Immature natural killer cell (primary cell): ENCODE measurements at places on chromosomes 16 and 17. TPM values are rescaled to one million over a fixed set of nuclear protein-coding genes. Genes with fewer than 3 reads are reported as not detected.

DNA sequence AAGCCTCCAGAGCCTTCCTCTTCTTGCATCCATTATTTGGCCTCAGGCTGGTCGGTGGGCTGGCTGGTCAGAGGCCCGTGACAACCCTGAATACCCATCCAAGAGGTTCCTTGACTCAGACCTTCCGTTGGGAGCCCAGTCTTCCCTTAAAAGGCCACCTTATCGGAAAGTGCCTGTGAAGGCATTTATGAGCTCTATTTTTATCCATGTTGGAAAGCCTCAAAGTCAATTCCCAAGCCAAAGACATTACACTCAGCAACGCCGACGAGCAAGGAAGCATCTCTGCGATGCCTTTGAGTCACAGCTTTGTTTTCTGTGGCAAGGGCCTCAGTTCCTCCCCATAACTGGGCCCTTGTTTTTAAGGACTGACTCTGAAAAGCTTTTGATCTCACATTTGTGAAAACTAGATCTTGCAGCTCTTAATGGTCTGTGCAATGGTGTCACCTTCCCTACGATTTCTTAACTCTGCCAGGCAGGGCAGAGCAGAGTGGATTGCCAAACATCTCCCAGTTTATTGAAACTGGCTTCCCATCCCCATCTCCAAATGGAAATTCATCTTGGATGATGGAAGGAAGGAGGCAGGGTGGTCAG is 13.3 kb upstream of the SPOP start:
- H3K36me3 ChIP-seq, result no peaks in the 10 kb centered on the region
- no peak overlapping the region for H3K27ac ChIP-seq
- H3K4me3 ChIP-seq, result no peak overlapping the region

DNA sequence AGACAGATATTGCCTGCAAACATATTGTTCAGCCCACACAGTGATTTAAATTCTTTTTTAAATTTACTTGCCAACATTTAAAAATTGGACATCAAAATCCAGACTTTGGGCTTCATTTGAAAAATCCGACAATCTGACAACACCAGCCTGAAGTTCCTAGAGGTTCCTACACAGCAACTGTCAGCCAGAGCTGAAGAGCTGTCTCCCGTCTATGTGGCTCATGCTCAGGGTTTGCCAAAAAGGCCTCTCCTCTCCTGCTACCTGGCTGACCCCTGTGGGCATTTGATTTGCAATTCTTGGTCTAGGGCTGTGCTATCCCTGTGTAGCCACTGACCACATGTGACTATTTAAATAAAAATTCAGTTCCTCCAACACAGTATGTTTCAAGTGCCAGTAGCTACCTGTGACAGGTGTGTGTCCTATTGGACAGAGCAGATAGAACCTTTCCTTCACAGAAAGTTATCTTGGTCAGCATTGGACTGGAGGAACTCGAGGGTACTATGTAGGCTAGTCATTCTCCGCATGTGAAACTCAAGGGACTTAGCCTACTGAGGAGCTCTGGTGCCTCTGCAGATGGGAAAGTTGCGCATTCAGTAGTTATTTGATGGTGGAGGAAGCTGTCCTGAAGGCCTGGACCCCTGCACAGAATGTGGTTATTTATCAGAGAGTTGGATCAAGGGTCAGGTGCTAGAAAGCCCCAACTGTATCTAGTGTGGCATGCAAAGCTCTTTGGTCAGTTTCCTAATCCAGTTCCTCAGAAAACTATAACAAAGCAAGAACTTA is 2.7 kb downstream of the LYRM1 start:
- peak overlapping the region; percentile 98 for H3K27ac ChIP-seq
- H3K4me3 ChIP-seq, result peak overlapping the region; percentile 38
- peaks cover 10% of the 10 kb centered on the region for H3K27me3 ChIP-seq
- no peak for DNase-seq

- DNase-seq, result no peak
- no peaks in the 10 kb centered on the region for H3K27me3 ChIP-seq
- H3K27ac ChIP-seq, result no peak overlapping the region
- H3K4me1 ChIP-seq, result no peaks in the 10 kb centered on the region
Observed at GRCh38 chr17:37458805-37459204, 30.9 kb upstream of the DUSP14 start.

DNA sequence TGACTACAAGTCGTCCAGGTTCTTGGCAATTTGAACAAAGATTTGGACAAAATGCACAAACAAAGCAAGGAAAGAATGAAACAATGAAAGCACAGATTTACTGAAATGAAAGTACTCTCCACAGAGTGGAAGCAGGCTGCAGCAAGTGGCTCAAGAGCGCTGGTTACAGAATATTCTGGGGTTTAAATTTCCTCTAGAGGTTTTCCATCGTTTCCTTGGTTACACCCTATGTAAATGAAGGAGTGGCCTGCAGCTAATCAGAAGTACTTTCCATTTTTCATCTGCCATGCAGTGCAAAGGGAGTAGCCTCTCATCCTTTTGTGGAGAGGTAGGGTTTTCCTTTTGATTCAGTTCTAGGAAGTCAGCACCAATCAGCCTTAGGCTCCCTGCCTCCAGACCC is 11.8 kb downstream of the STXBP4 start:
- no peaks in the 10 kb centered on the region for H3K4me1 ChIP-seq
- H3K4me3 ChIP-seq, result no peak overlapping the region
- no peaks in the 10 kb centered on the region for H3K27me3 ChIP-seq
- peaks cover 3% of the 10 kb centered on the region for H3K36me3 ChIP-seq
- H3K27ac ChIP-seq, result no peak overlapping the region

DNA sequence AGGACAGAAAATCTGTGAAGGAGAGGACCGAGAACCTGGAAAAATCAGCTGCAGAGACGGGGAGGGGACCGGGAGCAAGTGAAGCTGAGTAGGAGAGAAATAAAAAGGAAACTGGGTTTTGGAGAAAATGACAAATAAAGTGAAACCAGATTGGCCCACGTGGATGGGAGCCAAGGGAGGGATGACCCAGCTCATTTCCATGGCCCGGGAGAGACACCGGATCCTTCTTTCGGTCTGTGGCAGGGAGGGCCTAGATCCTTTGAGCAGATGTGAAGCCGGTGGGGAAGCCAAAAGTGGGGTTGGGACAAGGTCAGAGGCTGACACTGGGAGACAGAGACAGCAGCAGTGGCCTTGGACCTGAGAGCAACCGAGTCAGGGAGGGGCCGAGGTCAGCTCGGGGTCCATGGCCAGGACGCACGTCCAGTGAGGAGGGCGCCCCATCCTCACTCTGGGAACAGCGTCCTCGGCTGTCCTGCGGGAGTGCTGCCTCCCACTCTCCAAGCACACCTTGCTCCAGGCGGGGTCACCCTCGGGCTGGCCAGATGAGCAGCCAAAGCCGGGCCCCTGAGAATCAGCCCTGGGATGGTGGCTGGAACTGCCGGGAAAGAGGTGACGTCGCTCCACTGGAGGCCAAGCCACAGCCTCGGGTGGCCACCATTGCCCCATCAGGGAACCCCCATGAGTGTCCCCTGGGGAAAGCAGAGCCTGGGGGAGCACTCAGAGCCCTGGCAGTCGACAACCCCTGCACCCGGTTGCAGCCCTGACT is 50.8 kb upstream of the CDR2 start:
- peaks cover 7% of the 10 kb centered on the region for H3K4me1 ChIP-seq
- DNase-seq, result no peak
- peaks cover 29% of the 10 kb centered on the region for H3K36me3 ChIP-seq
- no peak overlapping the region for H3K4me3 ChIP-seq
- H3K27ac ChIP-seq, result no peak overlapping the region

DNA sequence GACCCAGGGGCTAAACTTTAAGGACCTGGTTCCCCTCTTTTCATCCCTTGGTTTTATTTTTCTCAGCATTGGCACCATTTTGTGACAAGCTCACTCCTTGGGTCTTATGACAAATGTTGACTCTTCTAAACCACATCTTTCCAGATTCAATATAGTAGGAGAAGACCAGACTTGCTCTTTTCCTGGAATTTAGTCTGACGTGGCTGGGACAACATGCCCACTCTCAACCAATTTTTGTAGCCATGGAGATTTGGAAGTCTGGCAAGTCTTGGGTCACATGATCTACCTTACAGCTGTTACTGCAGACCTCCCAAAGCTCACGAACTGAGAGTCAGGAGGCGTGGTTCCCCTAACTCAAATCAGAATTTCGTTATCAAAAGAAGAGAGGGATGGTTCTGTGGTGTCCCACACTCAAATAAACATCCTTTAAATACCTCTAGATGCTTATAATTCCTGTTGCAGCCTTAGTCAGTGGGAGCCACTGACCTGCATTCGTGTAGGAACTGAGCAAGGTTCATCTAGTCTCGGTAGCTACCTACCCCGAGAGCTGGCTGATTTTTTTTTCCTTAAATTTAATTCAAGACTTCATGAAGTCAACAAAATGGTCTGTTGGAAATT is 683.5 kb downstream of the MAF start:
- H3K4me1 ChIP-seq, result no peaks in the 10 kb centered on the region
- H3K27ac ChIP-seq, result no peak overlapping the region
- peaks cover 4% of the 10 kb centered on the region for H3K27me3 ChIP-seq
- H3K36me3 ChIP-seq, result peaks cover 9% of the 10 kb centered on the region
- H3K4me3 ChIP-seq, result no peak overlapping the region
- no peak for DNase-seq

GRCh38 chr17:11925262-11926021 is 71.8 kb downstream of the ZNF18 start:
- no peak overlapping the region for H3K4me3 ChIP-seq
- no peak for DNase-seq
- no peaks in the 10 kb centered on the region for H3K4me1 ChIP-seq
- peaks cover 4% of the 10 kb centered on the region for H3K36me3 ChIP-seq

DNA sequence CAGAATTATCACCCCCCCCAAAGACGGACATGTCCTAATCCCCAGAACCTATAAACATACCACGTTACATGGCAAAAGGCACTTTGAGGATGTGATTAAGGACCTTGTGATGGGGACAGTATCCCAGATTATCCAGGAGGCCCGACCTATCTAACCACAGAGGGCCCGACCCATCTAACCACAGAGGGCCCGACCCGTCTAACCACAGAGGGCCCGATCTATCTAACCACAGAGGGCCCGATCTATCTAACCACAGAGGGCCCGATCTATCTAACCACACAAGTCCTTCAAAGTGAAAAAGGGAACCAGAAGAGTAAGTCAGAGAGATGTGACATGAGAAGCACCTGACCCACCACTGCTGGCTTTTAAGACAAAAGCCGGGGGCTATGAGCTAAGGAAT is 56.8 kb downstream of the ANKFY1 start:
- no peak overlapping the region for H3K4me3 ChIP-seq
- H3K27me3 ChIP-seq, result peaks cover 2% of the 10 kb centered on the region
- no peak for DNase-seq
- peaks cover 53% of the 10 kb centered on the region for H3K36me3 ChIP-seq

The PIMREG gene
- 1.6 TPM for polyA plus RNA-seq

GRCh38 chr16:10097271-10097670 is 85.0 kb downstream of the GRIN2A start:
- H3K4me3 ChIP-seq, result no peak overlapping the region
- no peaks in the 10 kb centered on the region for H3K27me3 ChIP-seq
- H3K36me3 ChIP-seq, result no peaks in the 10 kb centered on the region
- H3K27ac ChIP-seq, result no peak overlapping the region

DNA sequence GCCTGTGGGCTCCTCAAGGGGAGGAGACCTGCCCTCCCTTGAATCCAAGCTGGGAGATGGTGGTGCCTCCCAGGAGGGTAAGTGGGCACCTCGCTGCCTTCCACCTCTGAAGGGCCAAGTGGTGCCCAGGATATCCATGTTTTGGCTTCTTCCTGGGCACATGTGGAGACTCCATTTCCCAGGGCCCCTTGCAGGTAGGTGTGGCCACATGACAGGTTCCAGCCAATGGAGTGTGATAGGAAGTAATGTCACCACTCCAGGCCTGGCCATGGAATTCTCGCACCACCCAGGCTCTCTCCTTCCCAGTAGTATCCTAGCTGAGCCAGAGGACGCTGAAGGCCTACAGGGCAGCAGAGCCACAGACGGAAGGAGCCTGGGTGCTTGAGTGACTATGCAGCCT is 17.6 kb upstream of the PEMT start:
- H3K27me3 ChIP-seq, result no peaks in the 10 kb centered on the region
- H3K36me3 ChIP-seq, result no peaks in the 10 kb centered on the region
- H3K4me1 ChIP-seq, result no peaks in the 10 kb centered on the region
- H3K4me3 ChIP-seq, result no peak overlapping the region
- no peak overlapping the region for H3K27ac ChIP-seq

DNA sequence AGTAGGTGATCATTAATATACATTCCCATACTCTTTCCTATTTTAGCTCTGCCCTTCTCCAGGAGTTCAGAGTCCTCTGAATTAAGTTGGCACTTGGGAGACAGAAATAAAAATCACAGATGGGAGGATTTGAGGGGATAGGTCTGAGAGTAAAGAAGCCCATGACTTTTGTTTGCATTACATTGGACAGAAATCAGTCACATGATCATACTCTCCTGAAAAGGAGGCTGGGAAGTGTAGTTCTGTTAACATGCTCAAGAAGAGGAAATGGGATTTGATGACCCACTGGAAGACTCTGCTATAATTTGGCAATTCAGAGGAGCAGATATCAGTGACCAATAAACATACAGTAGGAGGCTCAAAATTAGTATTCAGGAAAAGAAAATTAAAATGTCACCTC is 674.9 kb upstream of the C16orf82 start:
- H3K27ac ChIP-seq, result no peak overlapping the region
- H3K27me3 ChIP-seq, result peaks cover 4% of the 10 kb centered on the region
- no peaks in the 10 kb centered on the region for H3K4me1 ChIP-seq
- no peak for DNase-seq
- no peaks in the 10 kb centered on the region for H3K36me3 ChIP-seq
- H3K4me3 ChIP-seq, result no peak overlapping the region

The ZC3H7A gene
- 20.3 TPM for polyA plus RNA-seq

The COX6A2 gene
- polyA plus RNA-seq, result not detected

DNA sequence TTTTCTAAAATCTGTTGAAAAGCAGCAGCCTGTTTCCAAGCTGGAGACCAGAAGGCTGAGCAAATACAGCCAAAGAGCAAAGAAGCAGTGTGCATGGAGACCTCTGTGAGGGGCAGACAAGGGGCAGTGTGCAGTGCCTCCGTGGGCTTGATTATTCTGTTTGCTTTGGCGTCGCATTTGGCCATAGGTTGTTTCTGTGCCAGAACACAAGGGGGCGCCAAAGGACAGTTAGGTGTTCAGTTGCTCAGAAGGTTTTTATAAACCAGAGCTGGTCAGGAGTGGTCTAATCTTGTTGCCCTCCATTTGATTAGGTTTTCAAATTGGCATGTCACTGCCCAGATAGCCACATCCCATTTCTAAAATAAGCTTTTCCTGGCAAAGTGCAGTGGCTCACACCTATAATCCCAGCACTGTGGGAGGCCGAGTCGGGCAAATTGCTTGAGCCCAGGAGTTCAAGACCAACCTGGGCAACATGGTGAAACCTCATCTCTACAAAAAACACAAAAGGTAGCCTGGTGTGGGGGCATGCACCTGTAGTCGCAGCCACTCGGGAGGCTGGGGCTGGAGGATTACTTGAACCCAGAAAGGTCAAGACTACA is 10.6 kb downstream of the MYH3 start:
- no peak overlapping the region for H3K27ac ChIP-seq
- peaks cover 11% of the 10 kb centered on the region for H3K36me3 ChIP-seq
- H3K4me3 ChIP-seq, result no peak overlapping the region

The KRT24 gene
- polyA plus RNA-seq, result not detected

GRCh38 chr16:83577078-83577745 is 230.6 kb upstream of the HSBP1 start:
- H3K4me3 ChIP-seq, result no peak overlapping the region
- no peaks in the 10 kb centered on the region for H3K4me1 ChIP-seq
- DNase-seq, result no peak
- no peak overlapping the region for H3K27ac ChIP-seq
- H3K36me3 ChIP-seq, result no peaks in the 10 kb centered on the region

- H3K27ac ChIP-seq, result no peak overlapping the region
- no peaks in the 10 kb centered on the region for H3K36me3 ChIP-seq
- no peak overlapping the region for H3K4me3 ChIP-seq
- no peak for DNase-seq
- H3K4me1 ChIP-seq, result no peaks in the 10 kb centered on the region
Observed at GRCh38 chr16:13999895-14000425, 71.2 kb upstream of the MRTFB start.

The IL34 gene
- not detected for polyA plus RNA-seq

GRCh38 chr17:79991140-79991923 is 44.3 kb downstream of the TBC1D16 start:
- peak; percentile 54 for DNase-seq
- peaks cover 10% of the 10 kb centered on the region for H3K27me3 ChIP-seq
- no peak overlapping the region for H3K27ac ChIP-seq

The KRT33B gene
- polyA plus RNA-seq, result not detected
